Breast epithelium (tissue), 4 donors: ENCODE measurements at places on chromosomes 3 and 15.
A peak's percentile ranks its signal among the peaks of the same experiment; 100 is the strongest.

GRCh38 chr3:58526515-58526957 lies 10.5 kb downstream of the ACOX2 start:
- no peak for DNase-seq
- H3K4me3 ChIP-seq, result no peak overlapping the region
- H3K4me1 ChIP-seq, result peaks cover 3% of the 10 kb centered on the region

GRCh38 chr15:69126054-69126469 lies 34.4 kb upstream of the GLCE start:
- H3K4me1 ChIP-seq, result peaks cover 17% of the 10 kb centered on the region
- H3K36me3 ChIP-seq, result no peaks in the 10 kb centered on the region
- no peak overlapping the region for H3K4me3 ChIP-seq
- no peak for DNase-seq

DNA sequence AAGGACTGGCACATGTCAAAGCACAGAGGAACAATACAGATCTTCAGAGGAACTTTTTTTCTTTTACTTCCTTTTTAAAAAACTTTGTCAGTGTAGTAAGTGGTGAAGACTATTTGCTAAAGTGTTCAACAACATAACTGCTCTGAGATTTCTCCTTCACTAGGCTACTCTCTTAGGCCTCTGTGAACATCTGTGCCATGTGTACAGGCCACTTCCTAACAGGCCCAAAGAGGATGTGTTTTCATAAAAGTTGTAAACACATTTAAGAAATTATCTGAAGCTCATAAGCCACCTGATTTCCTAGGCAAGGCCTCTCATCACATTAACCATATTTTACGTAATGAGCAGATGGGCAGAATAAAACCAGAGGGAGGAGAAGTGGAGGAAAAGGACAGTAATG lies 235.4 kb downstream of the FHIT start:
- no peaks in the 10 kb centered on the region for H3K36me3 ChIP-seq
- H3K4me1 ChIP-seq, result no peaks in the 10 kb centered on the region
- H3K4me3 ChIP-seq, result no peak overlapping the region
- no peaks in the 10 kb centered on the region for H3K27me3 ChIP-seq
- no peak overlapping the region for H3K27ac ChIP-seq

GRCh38 chr3:119388577-119388976 lies 74.8 kb downstream of the TMEM39A start:
- H3K27me3 ChIP-seq, result no peaks in the 10 kb centered on the region
- no peak overlapping the region for H3K4me3 ChIP-seq
- no peaks in the 10 kb centered on the region for H3K36me3 ChIP-seq
- no peak for DNase-seq
- H3K27ac ChIP-seq, result no peak overlapping the region

DNA sequence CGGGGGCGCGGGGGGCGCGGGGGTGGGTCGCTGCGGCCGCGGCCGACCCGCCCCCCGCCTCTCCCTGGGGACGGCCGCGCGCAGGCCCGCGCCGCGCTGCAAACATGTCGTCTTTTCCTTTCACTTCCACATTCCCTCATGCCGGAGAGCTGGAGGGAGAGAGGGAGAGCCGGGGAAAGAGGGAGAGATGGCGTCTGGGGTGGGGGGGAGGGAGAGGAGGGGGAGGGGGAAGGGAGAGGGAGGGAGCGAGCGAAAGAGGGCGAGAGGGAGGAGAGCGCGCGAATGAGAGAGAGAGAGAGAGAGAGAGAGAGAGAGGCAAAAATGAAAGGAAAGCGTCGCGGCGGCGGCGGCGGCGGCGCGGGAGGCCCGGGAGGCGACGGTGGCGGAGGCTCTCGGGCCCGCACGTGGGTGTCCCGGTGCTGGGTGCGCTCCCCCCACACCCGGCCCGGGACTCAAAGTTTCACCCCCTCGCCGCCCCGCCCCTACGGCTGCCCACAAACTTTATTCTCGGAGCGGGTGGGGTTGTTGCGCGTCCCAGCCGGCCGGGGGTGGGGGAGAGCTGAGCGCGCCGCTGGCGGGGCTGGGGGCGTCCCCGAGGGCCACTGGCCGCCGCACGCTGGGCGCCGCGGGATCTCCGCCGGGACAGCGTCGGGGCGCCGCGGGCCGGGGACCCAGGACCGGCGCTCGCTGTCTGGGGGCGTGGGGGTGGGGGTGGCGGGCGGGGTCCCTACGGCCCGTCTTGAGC lies 731 bp downstream of the ZNF710 start:
- DNase-seq, result peak; percentile 43
- peak overlapping the region; percentile 96 for H3K27ac ChIP-seq

DNA sequence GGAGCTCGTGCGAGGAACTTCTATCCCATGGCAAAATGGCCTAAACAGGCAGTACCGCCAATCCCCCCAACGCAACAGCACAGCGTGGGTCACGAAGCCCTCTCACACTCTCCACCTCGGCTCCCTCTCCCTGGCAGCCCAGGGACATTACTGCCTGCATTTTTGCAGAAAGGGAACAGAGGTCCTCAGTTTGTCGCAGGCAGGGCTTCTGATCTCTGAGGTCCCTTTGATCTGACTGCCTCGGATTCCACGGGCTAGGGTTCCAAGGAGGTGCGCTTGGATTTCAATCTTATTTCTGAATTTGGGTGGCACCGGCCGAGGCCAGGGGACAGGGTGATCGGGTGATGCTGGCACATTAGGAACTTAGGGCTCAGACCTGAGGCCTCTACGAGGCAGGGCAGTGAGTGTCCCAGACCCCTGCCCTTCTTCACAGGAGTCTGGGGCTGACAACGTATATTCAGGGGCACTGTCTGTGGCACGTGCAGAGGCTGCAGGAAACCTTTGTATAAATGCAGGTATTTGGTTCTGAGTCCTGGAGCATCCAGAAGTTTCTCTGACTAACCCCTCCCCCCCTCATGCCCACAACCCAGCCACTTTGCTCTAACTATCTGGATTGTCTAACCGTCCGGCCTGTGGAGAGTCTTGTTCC lies 197.9 kb downstream of the XXYLT1 start:
- no peak overlapping the region for H3K27ac ChIP-seq
- no peaks in the 10 kb centered on the region for H3K36me3 ChIP-seq
- no peaks in the 10 kb centered on the region for H3K4me1 ChIP-seq
- H3K27me3 ChIP-seq, result no peaks in the 10 kb centered on the region

- DNase-seq, result no peak
- no peaks in the 10 kb centered on the region for H3K36me3 ChIP-seq
- H3K27ac ChIP-seq, result no peak overlapping the region
- H3K4me1 ChIP-seq, result no peaks in the 10 kb centered on the region
Observed at GRCh38 chr15:32966512-32966911, 228.0 kb downstream of the FMN1 start.

- no peak overlapping the region for H3K27ac ChIP-seq
- DNase-seq, result no peak
- H3K36me3 ChIP-seq, result no peaks in the 10 kb centered on the region
- H3K27me3 ChIP-seq, result no peaks in the 10 kb centered on the region
- H3K4me1 ChIP-seq, result no peaks in the 10 kb centered on the region
Observed at GRCh38 chr3:14775011-14775410, 43.8 kb upstream of the FGD5 start.
